AML-193 (cell line): ENCODE measurements at places on chromosomes 3 and 15.

- DNase-seq: no peak
These were observed 29.5 kb upstream of the ICE2 start for GRCh38 chr15:60508442-60508841.

GRCh38 chr15:38696109-38696727 is 131.6 kb upstream of the RASGRP1 start:
- no peak for DNase-seq

DNA sequence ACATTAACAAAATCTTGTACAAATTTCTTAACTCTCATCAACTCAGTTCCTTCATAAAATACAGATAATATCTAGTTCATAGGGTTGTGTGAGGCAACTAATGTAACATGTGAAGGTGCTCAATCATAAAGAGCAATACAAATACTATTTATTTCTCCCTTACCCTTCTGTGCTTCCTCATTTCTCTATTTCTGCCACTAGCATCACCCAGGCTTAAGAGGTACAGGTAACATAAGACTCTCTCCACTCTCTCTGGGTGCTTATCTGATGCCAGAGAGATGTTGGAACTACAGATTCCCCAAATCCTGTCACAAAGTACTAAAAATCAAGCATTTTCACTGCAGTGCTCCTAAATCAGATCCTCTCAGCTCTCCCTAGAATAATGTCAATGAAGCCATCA is 74.9 kb downstream of the DPH6 start:
- DNase-seq: no peak

DNA sequence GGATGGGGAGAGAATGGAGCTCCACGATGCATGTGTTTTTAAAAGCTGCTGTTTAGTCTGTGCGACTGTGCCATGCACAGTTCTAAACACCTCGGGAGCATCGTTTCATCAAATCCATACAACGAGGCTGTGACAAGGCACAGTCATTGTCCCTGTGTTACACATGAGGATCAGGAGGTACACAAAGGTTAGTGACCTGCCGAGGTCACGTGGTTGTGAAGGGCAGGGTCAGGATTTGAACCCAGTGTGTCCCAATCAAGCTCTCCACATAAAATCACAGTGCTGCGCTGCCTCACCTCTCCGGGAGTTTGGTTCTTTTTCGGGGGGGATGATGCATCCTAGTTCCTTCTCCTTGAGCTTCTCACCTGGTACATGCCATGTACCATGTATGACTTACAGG is 18.7 kb upstream of the KIF23 start:
- DNase-seq: no peak

- DNase-seq: no peak
These were observed 85.6 kb upstream of the PIAS1 start for GRCh38 chr15:67968564-67968963.
